ENCODE measurements at places on chromosomes 16 and 17.

DNA sequence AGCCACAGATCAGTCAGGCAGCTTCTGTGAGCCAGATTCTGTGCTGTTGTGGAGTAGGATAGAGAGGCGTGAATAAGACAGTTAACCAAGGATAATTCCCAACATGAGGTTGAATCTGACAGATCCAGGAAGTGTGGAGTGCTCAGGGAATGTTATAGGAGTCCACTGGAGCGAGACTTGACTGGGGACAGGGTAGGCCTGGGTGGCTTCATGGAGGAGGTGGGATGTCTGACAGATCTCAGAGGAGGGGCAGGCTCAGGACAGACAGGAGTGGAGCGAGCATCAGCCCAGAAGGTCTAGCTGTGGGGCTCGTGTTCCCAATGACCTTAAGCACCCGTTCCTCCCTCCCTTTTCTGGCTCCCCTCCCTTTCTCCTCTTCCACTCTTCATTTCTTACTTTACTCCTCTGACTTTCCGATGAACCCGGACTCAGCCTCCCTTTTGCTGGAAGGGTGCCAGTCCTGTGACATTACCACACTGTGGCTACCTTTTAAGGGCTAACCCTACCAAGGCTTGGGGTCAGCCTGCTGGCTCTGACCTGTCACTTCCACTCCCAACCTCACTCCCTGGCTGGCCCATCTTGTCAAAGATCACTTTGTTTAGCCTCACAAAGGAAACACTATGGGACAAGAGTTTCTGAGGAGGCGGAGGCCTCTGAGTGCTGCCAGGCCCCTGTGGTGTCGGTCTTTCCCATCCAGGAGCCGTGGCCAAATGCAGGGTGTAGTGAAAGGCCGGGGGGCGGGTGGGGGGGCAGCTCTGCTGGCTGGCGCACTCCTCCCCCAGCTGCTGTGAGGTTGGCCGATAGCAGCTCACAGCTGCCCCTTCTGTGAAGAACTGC, 28.5 kb upstream of the EFCAB13 start:
- no peak for DNase-seq

- DNase-seq = no peak
These were observed 232.1 kb downstream of the C16orf78 start for GRCh38 chr16:49605536-49606254.

DNA sequence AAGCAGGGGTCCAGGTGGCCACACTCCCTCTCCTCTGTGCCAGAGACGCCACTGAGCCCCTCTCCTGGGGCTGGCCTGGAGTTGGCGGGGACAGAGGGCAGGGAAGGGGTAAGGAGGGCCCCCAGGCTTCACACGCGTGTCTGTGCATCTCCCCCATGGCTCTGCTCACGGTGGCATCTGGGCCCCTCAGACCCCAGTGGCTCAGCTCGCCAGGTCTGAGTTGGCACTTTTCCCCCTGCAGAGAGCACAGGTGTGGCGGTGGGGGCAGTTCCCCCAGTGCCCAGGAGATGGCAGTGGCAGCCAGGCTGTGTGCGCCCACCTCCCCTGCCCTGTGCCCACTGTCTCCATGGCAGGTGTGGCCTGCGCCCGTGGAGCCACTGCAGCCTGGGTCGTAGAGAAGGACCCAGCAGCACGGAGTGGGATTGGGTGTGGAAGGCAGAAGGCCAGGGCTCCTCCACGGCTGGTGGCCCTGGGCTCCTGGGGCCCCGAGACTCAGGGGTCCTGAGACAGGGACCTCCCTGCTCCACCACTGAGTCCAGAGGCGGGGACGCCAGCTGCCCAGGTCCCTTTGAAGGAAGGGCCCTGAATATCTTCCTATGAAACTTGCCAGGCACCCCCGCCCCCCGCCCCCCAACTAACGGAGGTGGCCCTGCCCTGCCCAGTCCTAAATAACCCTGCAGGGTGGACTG, 4.3 kb upstream of the APRT start:
- peak; percentile 27 for DNase-seq

DNA sequence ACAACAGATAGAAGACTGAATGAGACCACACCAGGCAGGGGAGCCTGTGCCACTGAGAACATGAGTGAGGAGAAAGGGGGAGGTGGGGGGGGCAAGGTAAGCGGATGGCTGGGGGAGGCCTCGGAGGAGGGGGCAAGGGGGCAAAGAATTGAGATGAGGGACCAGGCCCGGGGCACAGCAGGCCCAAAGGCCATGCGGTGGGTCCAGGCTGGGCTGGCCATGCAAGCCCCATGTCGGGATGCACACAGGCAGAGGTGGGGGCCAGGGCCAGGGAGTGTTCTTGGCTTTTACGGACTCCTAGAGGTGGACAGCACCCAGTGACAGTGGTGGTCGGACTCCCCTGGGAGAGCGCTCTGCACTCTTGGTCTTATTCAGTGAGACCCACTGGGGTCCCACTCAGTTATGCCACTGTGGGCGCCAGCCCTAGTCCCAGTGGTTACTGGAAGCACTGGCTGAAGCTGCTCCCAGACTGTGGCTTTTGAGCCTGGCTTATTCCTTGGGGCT, 4.8 kb upstream of the MTHFSD start:
- DNase-seq = no peak

DNA sequence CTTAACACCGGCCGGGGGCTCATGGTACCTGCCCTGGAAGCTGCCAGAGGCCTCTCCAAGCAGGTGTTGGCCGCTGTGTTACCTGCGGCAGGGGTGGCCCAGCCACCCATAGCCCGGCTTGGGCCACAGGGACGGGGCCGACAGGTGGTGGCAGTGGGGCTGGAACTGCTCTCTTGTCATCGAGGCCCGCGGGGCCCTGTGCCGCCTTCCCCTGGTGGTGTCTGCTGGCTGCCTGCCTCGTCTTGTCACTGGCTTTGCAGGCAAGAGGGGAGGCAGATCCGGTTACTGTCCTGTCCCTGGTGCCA, 27.1 kb downstream of the GSE1 start:
- DNase-seq = no peak

- no peak for DNase-seq
These were observed 10.7 kb upstream of the SNTB2 start for GRCh38 chr16:69176033-69176800.

GRCh38 chr16:86505185-86505898, 5.0 kb upstream of the FOXF1 start:
- DNase-seq = no peak

DNA sequence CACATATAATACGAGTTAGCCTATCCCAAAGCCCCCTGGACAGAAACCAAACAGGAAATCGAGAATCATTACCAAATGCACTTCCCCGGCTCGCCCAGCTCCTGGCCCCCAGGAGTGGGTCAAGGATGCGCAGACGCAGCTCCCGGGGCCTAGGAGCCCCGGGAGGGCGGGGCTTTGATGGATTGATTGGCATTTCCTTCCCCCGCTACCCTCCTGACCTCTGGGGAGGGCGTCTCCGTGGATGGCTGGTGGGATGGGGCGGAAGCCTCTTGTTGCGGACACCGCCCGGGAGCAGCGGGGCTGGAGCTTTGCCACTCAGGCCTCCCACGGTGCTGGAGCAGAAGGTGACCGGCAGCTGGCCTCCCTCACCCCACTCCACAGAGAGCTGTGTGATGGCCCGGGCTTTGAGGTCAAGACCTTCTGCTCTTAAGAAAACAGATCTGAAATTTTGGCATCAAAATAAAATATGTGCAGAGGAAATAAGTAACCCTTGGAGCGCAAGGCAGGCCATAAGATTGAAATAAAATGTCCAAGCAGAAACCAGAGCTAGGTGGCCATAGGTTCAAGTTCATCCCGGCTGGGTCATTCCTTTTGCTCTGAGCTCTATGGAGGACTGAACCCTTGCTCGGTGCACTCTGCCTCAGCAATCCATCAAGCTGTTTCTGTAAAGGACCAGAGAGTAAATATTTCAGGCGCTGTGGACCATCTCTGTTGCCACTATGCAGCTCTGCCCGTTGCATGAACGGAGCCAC, 262.3 kb downstream of the SOX9 start:
- no peak for DNase-seq

- DNase-seq = no peak
These were observed 3.0 kb downstream of the DLX4 start for GRCh38 chr17:49971848-49972485.

GRCh38 chr17:67326440-67326839, 39.9 kb downstream of the PSMD12 start:
- no peak for DNase-seq

GRCh38 chr17:80991645-80992076, at the start of gene CHMP6:
CHMP6 (plus strand) TSS chr17:80991841; CDS start chr17:80991919, 78 bp downstream.
- DNase-seq = peak; percentile 46

GRCh38 chr17:58330997-58331814, 2.6 kb upstream of the TSPOAP1 start:
- DNase-seq = no peak

GRCh38 chr17:7346761-7347614, 5.0 kb upstream of the KCTD11 start:
- no peak for DNase-seq

GRCh38 chr17:81387100-81388090, 7.9 kb upstream of the BAHCC1 start:
- DNase-seq = peak; percentile 19

GRCh38 chr16:71855937-71856662, 10.3 kb downstream of the ATXN1L start:
- DNase-seq = no peak

GRCh38 chr16:74950511-74950910, 34.4 kb downstream of the WDR59 start:
- DNase-seq = no peak

DNA sequence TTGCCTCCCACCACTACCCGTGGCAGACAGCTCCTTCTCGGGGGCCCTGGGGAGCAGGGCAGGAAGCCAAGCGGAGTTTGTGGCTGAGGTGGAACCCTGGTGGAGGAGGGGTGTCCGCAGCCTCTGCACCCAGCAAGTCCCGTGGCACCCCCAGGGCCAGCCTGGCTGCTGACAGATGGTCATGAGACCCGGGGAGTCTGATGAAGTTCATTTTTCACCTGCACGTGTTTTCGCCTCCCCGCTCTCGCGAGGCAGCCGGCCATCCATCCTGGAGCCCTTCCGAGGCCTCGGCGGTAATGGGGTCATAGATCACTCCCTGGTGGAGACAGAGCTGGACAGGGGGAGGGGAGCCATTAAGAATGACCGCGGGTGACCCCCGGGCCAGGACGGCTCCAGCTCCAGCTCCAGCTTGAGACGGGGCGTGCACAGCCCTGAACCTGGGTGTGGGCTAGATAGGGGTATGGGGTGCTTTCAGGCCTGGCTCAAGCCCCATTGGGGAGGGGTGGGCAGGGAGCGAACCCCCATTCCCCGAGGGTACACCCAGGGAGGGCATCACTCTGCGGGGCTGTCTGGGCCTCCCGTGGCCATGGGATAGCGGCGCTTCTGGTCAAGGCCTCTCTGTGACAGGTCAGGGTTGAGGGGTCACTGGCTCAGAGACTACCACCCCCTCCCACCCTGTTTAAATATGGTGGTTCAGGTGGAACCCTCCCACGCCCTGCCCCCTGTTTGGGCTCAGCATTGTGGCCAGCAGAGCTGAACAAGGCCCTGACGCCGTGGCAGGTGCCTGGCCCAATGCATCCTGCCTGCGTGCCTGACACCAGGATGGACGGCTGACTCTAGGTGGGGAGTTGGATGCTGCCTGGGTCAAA, 227.4 kb upstream of the GSE1 start:
- no peak for DNase-seq

GRCh38 chr16:963913-964312, 6.9 kb downstream of the LMF1 start:
- DNase-seq = no peak

GRCh38 chr16:2285731-2286191, 17.8 kb upstream of the RNPS1 start:
- no peak for DNase-seq

- DNase-seq = no peak
These were observed 334.8 kb downstream of the CBLN1 start for GRCh38 chr16:48946686-48947370.

DNA sequence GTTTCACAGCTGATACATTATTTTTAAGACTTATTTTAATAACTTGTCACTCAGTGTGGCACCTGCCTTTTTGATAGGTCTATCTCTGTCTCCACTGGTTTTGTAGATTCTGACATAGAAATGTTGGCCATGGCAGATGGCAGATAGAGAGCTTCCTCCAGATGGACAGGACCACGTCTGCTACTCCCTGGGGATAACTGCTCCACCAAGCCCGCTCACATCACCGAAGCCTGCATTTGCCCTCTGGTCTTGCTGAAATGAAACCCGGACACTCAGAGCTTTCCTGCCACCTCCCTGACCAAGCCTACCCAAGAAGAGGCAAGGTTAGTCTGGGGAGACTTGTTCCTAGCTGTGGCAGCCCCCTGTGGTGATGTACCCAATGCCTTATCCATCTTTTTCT, 16.4 kb upstream of the HAP1 start:
- DNase-seq = no peak

- no peak for DNase-seq
These were observed 26.9 kb upstream of the TIMP2 start for GRCh38 chr17:78951967-78952551.

GRCh38 chr17:60065867-60066266, 12.9 kb downstream of the HEATR6 start:
- no peak for DNase-seq

DNA sequence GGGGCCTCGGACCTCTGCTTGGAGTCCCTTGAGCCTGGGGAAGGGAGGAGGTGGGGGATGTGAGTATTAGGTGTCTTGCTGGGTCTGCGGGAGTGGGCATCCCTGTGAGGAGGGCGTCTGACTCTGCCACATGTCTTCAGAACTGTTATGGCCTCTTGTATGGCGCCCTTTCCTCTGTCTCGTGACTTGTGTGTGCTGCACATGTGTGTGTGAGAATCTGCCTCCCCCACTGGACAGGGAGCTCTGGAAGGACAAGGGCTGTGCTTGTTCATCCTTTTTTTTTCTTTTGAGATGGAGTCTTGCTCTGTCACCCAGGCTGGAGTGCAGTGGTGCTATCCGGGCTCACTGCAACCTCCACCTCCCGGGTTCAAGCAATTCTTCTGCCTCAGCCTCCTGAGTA, 33.4 kb downstream of the ARHGAP23 start:
- DNase-seq = no peak

DNA sequence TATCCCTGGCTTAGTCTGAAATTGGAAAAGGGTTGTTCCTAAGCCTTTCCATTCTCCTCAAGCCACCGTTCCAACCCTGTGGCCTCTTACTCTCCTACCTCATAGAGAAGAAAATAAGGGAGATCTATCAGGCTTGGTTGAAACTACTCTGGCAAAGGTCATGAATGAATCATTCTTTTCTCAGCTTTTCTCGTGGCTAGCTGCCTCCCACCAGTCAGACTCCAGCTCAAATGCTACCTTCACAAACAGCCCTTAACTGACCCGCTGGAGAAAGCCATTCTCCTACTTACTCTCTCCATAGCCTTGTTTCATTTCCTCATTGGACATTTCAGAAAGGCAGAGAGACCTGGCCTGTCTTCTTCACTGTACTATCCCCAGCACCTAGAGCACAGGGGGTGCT, 8.9 kb downstream of the MYH10 start:
- no peak for DNase-seq

GRCh38 chr17:77409282-77410161, 268.8 kb downstream of the SEC14L1 start:
- DNase-seq = no peak
